Renal pelvis (tissue), 12 donors: ENCODE measurements at places on chromosomes 13 and 19.

- DNase-seq = no peak
These were observed 17.6 kb upstream of the TUBGCP3 start for GRCh38 chr13:112605531-112605990.

GRCh38 chr13:100131863-100132574 is 43.1 kb downstream of the PCCA start:
- no peak for DNase-seq

GRCh38 chr13:66657165-66657881 is 572.8 kb downstream of the PCDH9 start:
- DNase-seq = no peak

GRCh38 chr13:97388373-97388772 is 45.6 kb upstream of the RAP2A start:
- no peak for DNase-seq

DNA sequence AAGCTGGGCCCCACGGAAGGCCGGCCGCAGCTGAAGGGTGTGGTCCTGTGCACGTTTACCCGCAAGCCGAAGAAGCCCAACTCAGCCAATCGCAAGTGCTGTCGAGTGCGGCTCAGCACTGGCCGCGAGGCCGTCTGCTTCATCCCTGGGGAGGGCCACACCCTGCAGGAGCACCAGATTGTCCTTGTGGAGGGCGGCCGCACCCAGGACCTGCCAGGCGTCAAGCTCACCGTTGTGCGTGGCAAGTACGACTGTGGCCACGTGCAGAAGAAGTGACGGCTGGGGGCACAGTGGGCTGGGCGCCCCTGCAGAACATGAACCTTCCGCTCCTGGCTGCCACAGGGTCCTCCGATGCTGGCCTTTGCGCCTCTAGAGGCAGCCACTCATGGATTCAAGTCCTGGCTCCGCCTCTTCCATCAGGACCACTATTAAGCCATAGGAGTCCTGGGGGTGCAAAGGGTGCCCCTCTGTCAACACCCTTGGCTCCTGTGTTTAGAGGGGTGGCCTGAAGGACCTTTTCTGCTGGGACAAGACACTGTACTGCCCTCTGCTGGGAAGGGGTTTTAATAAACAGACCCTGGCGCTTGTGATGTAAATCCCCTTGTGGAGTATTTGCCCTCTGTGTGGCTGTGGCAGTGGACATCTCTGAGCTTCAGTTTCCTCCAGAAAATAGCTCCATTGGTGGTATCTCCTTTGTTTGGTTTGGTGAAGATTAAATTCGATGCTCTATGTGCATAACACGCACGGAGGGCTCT is 1.9 kb downstream of the MRPS12 start:
- DNase-seq = no peak

GRCh38 chr13:85316506-85317025 is 482.7 kb downstream of the SLITRK6 start:
- no peak for DNase-seq

- peak; percentile 28 for DNase-seq
These were observed 18.6 kb downstream of the SCEL start for GRCh38 chr13:77554069-77554468.

- no peak for DNase-seq
These were observed 1.6 kb downstream of the COG3 start for GRCh38 chr13:45466359-45466758.

GRCh38 chr13:59452189-59452890 is 711.4 kb downstream of the DIAPH3 start:
- no peak for DNase-seq

GRCh38 chr13:40389081-40389641 is 277.3 kb downstream of the FOXO1 start:
- no peak for DNase-seq

DNA sequence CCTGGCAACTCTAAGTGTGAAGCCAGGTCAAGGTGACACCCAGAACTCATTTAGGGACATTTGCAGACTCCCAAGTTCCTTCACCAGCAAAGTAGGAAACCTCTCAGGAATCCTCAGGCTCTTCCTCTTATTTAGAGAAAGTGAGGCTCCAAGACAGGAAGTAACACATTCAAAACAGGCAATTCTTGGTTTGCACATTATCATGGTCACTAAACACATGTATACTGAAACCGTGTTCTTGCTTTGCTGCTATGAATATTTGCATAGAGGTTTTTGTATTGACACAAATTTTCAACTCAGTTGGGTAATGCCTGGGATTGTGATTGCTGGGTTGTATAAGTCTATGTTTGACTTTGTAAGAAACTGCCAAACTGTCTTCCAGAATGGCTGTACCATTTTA is 13.2 kb upstream of the URI1 start:
- DNase-seq = no peak

- no peak for DNase-seq
These were observed 10.5 kb upstream of the ELF1 start for GRCh38 chr13:41029629-41030028.

DNA sequence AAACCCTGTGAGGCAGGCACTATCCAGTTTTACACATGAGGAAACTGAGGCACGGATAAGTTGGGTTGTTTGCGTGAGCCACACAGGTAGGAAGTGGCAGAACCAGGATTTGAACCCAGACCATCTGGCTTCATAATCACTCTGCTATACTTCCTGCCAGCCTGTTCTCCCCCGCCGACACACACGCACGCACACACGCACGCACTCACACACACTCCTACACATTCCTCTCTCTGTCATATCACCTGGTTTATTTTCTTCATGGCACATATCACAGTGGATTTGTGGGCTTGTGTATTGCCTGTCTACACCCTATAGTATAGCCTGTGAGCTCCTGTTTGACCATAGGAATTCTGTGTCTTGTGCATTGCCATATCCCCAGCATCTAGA is 140.0 kb downstream of the SIPA1L3 start:
- no peak for DNase-seq

GRCh38 chr13:99123101-99124045 is 77.3 kb upstream of the UBAC2 start:
- DNase-seq = no peak

DNA sequence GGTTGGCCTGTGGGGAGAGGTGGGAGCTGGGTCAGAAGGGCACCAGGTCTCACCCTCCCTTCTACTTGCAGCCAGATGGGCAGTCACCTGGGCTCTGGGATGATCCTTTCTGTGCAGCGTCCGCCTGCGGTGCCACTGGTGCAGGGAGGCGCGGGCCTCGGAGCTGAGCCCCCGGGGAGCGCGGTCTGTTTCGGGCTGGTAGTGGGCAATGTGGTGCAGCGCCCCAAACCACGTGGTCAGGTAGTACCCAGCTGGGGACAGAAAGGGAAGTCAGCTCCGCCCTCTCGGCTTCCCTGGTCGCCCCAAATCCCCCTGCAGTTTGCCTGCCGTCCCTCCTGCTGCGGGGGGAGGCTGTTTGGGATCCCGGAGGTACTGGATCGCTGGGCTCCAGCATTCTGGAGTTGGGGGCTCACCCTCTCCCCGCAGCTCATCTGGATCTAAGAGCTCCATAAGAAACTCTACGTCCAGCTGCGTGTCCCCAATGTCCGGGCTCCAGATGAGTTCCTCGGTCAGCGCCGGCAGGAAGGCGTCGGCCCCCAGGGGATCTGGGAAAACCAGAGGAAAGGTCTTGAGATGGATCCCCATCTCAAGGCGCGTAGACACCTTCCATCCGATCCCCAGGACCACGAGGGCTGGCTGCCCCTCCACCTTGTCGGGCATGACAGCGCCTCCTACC is 8.8 kb downstream of the RINL start:
- DNase-seq = no peak

DNA sequence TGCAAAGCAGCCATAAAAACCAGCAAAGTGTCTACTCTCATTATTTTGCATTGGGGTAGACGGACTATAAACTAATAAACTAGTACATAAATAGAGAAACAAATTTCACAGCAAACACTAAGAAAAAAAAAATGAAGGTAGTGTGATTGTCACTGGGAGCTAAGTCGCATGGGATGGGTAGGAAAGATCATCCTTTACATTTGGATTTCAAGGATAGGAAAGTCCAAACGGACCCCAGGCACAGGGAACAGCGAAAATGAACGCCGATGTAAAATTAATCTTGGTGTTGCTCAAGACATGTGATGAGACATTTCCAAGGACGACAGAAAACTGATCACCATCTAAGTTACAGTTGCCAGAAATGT is 690 bp upstream of the SGTA start:
- DNase-seq = no peak

DNA sequence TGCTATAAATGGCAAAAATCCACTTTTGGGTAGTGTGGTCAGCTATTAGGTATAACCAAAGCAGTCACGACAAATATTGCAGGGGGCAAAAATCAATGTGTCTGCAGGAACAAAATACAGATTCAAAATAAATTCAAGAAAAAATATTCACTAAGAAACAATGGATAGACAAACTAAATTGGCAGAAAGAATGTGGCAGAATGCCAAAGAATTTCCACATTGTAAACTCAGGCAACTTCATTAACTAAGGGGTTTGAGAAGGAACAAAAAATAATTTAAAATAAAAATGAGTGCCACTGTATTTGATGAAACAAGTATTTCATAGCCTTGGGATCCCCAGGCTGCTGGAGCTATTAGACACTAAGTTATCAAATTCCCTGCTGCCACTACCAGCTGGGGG is 193.1 kb downstream of the VWA8 start:
- no peak for DNase-seq

DNA sequence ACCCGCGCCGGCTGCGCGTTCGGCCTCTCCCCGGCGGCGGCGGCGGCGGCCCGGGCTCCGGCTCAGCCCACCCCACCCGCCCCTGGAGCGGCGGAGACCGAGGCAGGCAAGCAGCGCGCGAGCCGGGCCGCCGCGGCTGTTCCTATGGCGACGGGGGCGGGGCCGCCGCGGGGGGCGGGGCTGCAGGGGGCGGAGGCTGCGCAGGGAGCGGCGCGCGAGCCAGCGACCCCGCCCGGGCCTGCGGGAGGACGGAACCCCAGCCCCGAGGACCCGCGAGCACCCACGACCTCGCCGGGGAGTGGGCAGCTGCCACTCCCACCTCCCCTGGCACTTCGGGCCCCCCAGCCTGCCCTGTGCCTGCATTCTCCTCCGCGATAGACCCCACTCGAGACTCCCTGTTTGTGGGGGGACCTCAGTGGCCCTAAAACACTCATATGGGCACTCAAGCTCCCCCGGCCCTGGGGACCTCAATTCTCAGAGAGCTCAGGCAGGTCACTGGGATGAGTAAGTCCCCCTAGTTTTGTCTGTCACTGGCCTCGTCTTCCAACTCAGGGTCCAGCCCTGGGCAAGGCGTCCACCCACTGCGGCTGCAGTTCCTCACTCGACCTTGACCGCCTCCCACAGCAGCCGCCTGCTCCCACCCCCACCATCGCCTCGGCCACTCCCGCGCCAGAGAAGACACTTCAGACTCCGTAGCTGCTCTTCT is at the start of gene CTXN1:
TSS of gene CTXN1 (minus strand) at position 115 of the 706 bp plus-strand sequence. CDS start 597 bp downstream, outside the sequence.
- peak; percentile 65 for DNase-seq

GRCh38 chr19:10421240-10422045 is 1.1 kb downstream of the PDE4A start:
- DNase-seq = no peak

GRCh38 chr19:41434450-41434849 is 5.3 kb downstream of the DMAC2 start:
- no peak for DNase-seq

- DNase-seq = no peak
These were observed 79.2 kb upstream of the UQCRFS1 start for GRCh38 chr19:29292153-29292552.

DNA sequence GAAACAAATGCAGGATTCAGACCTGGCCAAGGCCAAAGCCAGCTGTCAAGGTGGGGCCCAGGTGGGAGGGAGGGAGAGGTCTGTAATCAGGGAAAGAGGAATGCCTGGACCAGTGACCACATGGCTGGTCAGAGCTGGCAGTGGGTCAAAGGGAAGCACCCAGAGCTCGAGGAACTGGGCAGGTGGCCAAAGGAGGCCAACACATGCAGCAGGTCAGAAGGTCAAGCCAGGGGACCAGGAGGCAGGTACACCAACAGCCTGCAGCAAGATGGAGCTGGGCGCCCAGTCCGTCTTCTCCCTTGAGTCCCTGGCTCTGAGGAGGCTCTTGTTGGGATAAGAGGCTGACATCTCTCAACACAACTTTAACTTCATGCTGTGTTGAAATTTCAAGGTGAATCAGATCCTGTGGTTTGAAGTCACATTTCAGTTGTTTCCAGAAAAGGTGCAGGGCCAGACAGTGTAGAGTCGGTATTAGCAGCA is 17.1 kb downstream of the GPATCH1 start:
- no peak for DNase-seq

DNA sequence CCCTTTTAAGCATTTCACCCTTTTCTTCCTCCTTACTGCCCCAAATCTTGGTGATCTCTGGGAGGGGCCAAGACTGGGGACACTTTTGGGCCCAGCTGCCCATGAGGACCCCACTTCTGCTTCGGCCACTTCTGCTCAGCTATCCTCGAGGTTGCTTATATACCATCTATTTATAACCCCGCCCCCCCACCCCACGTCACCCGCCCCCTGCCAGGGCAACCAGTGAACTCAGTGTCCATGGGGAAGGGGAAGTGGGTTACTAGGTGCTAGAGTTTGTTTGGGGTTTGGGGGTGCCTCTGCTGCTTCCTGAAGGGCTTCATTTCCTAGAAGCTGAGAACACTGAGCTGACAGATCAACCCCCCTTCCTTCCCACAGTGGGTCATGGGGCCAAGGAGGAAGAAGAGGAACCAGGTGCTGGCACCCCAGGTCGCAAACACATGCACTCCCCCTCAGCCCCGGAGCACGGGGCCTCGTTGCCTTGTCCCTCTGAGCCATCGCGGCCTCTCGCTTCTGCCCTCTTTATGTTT is 6.1 kb upstream of the ADGRE5 start:
- no peak for DNase-seq

GRCh38 chr13:26837102-26837501 is 76.5 kb upstream of the GPR12 start:
- no peak for DNase-seq

DNA sequence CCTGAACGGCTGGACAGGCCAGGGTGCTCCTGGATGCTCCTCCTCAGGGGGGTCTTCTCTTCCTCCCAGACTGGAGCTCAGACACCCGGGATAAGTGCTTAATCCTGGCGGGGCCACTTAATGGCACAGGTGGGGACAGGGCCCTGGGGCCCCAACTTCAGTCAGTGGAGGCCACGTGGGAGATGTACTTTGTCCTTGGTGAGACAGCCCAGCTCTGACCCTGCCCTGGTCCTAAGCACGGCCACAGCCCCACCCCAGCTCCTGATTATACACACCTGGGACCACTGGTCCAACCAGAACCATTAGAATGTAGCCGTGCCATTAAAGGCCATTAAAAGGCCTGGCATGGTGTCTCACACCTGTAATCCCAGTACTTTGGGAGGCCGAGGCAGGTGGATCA is 7.8 kb downstream of the PPP1R14A start:
- DNase-seq = no peak

DNA sequence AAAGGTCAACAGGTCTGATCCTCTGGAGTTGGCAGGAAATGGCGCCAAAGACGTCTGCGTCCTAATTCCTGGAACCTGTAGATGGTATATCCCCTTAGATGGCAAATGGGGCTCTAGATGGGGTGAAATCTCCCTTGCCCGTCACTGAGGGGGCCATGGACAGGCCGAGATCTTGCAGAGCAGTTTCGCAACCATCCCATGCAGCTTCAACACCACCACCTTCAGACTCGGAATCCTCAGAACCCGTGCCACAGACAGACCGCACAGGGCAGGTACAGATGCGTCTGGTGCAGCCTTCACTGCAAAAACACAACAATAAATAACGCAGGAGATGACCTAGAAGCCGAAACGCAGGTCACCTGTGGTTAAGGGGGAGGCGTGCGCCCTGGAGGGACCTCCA is 17.7 kb downstream of the REXO1 start:
- DNase-seq = no peak

- DNase-seq = no peak
These were observed 250.6 kb downstream of the ITGBL1 start for GRCh38 chr13:101703081-101703480.
